Cortex of kidney (tissue), 1 donor: ENCODE measurements at places on chromosomes 1 and 21.

- DNase-seq = no peak
Observed at GRCh38 chr1:77594366-77595112, 87.9 kb downstream of the ZZZ3 start.

DNA sequence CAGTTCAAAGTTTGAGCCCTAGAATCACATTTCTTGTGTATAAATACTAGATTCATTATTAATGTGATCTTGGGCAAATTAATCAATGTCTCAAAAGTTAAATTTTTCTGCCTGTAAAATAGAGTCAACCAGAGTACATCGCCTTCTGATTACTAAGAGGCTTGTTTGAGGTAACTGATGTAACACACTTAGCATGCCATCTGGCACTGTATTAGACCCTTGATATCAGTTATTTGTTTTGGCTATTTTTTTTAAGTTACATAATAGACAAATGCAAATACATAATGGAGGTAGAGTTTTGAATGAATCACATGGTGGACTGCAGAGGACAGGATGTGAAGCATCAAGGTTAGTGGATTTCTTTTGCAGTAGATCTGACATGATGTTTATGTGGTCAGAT lies 298.4 kb downstream of the ADGRL2 start:
- no peak for DNase-seq

DNA sequence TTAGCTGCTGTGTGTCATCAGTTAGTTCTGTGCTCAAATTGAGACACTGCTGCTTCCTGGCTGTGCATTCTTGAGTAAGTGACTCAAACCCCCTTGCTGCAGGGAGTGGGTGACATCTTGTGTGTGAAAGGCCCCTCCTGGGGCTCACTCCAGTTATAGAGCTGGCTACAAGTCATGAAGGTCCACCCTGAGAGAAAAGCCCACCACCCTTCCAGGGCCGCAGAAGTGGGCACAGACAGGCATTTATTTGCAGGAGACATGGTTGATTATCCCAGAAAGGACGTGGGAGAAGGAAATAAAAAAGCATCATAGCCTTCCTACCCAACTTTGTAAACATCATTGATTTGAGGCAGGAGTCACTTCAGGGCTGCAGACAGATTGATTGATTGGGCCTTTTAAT lies 550.6 kb downstream of the MATN1 start:
- no peak for DNase-seq

GRCh38 chr1:216700779-216701178 lies 22.4 kb downstream of the ESRRG start:
- no peak for DNase-seq

DNA sequence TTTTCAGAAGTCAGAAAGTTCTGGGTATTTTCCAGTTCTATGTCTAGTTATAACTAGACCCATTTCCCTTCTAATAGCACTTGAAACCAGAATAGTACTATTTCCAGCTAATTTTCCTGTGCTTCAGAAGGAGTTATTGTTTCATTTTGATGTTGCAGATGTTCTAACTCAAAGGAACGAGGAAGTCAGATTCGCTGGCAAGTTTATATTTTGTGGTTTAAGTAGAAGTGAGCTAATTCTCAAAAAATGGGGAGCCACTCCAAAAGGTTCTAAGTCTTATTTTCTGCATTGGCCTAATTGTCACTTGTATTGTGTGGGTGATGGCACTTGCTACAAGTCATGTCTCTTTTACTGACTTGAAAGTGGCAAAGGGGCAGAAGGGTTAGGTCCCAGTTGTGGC lies 18.1 kb downstream of the CCDC185 start:
- no peak for DNase-seq
